Kidney glomerular epithelial cell (primary cell): ENCODE measurements at places on chromosomes 13 and 19.
A peak's percentile ranks its signal among the peaks of the same experiment; 100 is the strongest.

DNA sequence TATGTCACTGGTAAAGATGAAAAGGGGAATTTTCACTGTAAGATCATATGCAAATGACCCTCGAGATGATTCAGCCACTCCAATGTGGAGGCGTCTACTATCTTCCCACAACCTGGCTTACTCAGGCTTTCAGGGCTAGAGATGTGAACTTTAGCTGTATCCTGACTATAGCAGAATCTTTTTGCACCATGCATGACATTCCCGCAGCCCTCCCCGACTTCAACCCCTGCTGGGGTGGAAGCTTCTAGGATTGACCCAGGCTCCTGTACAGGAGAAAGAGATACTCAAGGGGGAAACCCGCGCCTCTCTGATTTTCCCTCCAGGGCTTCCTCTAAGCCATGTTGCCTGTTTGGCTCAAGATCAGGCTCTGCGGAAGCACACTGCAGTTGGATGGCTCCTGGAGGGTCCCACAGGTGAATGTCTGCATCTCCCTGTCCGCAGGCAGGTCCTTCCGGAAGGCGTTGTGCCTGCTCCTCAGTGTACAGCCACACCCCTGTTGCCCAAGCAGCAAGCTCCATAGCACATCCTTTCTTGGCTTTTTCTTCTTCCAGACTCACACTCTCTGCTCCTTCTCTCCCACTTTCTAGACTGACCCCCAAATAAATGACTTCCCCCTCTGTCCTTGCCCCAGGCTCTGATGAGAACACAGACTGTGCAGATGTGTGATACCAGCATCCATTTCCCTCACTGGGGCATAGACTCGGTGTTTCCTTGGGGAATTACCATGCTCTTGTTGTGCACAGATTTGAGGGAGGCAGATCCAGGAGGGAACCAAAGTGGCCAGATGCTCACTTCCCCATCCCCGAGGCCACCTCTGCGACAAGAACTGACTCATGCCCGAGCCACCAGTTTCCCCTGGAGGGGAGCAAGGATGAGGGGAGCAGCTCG is 29.1 kb upstream of the POP4 start:
- DNase-seq = peak; percentile 22

DNA sequence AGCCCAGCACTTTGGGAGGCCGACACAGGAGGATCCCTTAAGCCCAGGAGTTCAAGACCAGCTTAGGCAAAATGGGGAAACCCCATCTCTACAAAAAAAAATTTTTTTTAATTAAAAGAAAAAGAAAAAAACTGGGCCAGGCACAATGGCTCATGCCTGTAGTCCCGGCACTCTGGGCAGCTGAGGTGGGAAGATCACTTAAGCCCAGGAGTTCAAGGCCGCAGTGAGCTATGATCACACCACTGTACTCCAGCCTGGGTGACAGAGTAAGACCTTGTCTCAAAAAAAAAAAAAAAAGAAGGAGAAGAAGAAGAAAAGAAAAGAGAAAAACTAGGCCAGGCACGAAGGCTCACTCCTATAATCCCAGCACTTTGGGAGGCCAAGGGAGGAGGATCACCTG is 4.3 kb downstream of the ELL start:
- no peak for DNase-seq

- DNase-seq = no peak
Observed at GRCh38 chr19:53057904-53058580, 13.5 kb downstream of the ERVV-2 start.

DNA sequence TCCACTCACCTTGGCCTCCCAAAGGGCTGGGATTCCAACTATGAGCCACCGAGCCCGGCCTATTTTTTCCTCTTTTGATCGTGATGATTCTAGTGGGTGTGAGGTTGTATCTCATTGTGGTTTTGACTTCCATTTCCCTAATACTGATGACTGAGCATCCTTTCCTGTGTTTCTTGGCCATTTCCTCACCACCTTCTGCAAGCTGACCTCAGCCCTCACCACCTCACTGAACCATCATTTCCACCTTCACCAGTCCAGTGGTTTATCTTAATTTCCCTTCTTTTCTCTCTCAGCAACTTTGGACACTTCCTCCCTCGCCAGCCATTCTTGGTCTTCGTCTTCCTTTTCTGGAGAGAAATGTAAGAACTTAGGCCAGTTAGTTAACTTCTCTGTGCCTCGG is 13.0 kb upstream of the BICRA start:
- DNase-seq = no peak

DNA sequence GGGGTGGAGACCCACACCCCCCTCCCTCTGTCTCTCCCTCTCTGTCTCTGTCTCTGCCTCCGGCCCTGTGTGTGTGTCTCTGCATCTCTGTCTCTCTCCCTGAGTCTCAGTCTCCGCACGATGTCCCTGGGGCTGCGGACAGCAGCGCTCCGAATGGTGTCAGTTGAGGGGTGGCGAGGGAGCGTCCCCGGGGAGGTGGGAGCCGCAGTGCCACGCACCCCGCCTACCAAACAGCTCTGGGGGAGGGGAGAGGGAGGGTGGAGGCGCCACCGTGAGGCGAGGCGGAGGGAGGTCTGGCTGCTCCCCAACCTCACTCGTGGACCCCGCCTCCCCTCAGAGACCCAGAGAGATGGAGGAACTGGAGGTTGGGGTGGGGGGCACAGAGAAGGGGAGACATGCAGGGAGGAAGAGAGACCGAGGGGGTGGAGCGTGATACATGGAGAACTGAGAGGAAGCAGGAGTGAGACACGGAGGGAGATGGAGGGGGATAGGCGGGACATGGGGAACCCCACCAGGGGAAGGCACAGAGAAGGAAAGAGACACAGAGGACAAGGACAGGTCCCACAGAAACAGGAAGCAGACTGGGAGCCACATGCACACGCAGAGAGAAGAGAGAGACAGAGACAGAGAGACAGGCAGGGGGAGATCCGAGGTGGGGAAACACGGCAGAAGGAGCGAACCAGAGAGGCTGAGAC is 7.2 kb downstream of the ERFL start:
- DNase-seq = no peak

DNA sequence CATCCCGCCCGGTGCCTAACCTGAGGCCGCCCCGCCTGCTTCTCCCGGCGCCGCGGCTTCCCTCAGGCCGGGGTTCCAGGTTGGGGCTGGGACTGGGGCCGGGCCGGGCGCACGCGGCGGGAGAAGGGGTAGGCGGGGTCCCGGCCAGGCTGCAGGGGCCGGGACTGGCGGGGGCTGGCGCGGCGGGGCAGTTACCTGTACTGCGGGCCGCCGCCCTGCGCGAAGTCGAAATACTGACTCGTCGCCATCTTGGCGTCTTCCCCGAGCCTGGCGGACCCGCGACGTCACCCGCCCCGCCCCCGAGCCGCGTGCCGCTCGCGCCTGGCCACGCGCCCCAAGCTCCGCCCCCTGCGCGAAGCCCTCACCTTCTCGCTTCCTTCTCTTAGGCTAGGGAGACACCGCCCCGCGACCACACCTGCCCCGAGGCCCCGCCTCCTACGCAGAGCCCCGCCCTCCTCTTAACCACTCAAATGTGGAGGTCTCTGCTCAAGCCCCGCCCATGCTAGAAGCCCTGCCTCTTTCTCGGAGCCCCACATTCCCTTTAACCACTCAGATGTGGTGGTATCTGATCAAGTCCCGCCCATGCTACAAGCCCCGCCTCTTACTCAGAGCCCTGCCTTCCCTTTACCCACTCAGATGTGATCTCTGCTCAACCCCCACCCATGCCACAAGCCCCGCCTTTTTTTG is at the start of gene ZFR2:
Gene ZFR2 (minus strand): TSS at position 269 of the 687 bp plus-strand sequence. CDS start 21 bp downstream, at position 248.
- DNase-seq = no peak

- DNase-seq = no peak
Observed at GRCh38 chr13:41345165-41345913, 34.3 kb downstream of the NAA16 start.

DNA sequence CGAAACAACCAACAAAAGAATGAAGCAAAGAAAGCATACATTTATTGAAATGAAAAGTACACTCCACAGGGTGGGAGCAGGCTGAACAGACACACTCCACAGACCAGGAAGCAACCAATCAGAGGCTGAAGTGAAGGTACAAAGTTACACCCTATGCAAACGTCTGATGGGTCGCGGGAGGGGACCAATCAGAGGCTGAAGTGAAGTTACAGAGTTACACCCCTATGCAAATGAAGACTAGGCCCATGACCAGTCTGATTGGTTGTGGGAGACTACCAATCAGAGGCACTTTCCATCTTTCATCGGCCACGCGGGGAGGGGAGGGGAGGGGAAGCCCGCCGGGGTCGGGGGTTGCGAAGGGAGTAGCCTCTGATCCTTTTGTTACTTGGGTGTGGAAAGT is 12.4 kb upstream of the FBL start:
- no peak for DNase-seq

DNA sequence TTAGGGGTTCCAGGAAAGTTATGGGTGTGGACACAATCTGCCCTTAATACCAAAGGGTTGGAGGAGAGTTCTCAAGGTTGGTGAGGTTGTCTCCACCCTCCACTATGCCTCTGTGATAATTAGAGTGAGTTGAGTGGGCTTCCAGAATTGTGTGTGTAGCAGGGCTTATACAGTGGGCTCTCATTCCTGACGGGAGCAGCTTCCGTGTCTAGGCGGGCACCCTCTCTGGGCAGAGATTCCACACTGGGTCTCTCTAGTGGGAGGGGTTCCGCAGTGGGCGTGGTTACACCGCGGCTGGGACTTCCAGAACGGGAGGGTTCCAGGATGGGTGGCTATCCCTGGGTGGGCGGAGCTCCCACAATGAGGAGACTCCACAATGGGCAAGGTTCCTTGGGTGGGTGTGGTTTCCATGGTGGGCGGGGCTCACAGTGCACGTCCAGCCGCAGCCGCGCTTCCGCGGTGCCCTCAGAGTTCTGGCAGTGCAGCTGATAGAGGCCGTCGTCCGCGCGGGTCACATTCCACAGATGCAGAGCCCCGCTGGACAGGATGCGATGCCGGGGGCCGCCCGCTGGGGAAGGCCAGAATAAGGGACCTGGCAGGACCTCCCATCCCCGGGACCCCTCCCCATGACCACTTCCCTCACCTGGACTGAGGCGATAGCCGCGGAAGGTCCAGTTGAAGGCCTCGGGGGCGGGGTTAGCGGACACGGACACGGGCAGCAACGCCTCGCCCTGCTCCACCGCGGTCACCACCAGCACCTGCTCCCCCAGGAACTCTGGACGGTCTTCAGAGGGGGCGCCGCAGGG is 8.4 kb downstream of the NPHS1 start:
- DNase-seq = no peak

DNA sequence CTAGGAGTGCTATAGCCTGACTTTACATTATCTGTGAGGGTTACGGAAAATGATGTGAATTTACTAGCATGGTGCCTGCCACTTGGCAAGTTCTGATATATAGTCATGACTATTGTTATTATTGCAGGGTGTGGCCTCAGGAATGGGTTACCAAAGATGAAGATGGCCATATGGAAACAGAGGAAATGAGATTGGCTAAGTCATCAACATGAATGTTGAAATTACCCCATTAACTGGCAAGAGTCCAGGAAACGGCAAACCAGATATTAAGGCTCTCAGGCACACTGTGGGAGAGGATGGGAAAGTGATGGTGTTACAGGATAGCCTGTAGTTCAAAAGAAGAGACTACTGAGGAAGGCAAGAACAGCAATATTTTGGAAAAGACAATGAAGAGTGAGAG is 183.3 kb downstream of the KCNRG start:
- no peak for DNase-seq

- DNase-seq = no peak
Observed at GRCh38 chr19:35908010-35908441, at the start of gene TYROBP. Gene TYROBP, minus strand, starts transcription at chr19:35908295. Its CDS starts 67 bp downstream, at chr19:35908228.

DNA sequence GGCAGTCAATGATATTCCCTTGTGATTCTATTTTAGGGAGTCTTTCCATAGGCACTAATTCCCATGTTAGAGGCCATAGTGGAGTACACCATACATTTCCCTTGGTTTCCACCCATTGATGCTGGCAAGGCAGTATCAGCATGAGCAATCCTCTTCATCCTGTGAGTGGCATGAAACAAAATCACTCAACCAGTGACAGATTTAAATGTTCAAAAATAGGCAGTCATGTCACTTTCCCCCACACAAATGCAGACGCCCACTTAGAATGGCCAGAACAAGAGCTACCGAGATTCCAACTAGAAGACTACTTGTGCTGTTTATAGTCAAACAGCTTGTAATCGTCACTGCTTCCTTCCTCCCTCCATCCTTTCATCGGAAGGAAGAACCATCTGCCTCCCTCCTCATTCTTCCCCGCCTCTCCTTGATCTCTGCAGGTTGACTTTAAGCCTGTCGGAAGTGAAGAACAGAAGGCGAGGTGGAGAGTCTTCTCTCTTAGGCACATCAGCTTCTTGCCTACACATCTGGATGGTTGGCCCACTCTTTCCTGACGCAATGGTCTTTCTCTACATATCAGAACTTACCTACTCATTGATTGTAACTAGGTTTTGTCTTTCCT is 22.6 kb downstream of the RASL11A start:
- DNase-seq = no peak

DNA sequence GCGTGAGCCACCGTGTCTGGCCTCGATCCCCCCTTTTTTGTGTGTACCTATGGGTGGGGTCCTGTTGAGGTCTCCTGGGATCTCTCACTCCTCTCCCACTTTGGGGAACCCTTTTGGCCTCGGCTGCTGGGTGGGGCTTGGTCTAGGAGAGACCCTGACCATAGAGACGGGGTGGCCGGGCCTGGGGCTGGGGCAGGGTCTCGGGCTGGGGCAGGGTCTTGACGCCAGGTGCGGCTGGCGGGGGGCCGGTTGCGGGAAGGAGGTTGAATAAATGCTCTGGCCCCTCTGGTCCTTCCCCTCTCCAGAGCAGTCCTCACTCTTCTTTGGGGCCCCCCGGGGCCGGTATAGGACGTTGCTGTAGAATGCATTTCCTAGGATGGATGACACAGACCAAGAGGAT is 9.7 kb downstream of the TMIGD2 start:
- no peak for DNase-seq

DNA sequence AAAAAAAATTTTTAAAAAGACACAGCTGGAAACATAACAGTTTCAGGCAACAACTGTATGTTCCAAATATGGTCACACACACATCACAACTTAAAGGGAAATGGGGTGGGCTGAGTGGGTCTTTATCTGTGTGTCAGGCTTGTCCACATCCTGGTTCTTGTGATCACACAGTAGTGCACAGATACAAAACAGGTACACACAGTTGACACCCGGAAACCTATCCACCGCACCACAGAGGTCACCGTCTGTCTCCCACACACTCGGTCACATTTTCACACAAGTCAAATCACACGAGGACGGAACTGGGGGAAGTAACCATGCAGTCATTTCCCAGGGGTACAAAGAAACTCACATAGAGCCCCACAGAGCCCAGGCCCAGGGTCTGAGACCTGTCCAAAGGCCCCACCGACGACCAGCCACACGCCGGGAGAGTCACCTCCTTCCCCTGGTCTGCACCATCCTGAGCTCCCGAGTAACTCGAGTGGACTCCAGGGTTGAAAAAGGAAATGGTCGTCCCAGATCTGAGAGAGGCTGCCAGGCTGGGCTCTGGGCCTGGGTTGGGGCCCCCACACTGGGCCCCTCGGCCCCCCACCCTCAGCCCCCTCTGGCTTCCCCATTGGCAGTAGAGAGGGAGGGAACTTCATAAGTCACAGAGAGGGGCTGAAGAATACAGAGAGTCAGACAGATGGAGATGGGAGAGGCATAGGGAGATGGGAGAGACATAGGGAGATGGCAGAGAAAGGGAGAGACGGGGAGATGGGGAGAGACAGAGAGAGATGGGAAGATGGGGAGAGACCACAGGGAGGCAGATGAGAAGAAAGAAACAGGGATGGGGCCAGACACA is 1.3 kb upstream of the PPAN start:
- no peak for DNase-seq
